Epithelial cell of alveolus of lung (primary cell): ENCODE measurements at places on chromosomes 6 and 20. TPM values are rescaled to one million over a fixed set of nuclear protein-coding genes. Genes with fewer than 3 reads are reported as not detected.

The MMP24 gene
- total RNA-seq: 1.8 TPM in 1 of 2 replicates, not detected in the other

The GPX5 gene
- not detected in 2 replicates for total RNA-seq

The MAFB gene
- 0.39 and 3.0 TPM in 2 replicates for total RNA-seq

The TNF gene
- not detected in 2 replicates for total RNA-seq

The CAGE1 gene
- under 0.01 TPM in 1 of 2 replicates, not detected in the other for total RNA-seq

The CYP21A2 gene
- not detected in 2 replicates for total RNA-seq

The RNF144B gene
- total RNA-seq: 1.9 TPM in 1 of 2 replicates, not detected in the other

The SLC17A3 gene
- total RNA-seq: not detected in 2 replicates

The SLC22A3 gene
- total RNA-seq: 4.0 and 26.3 TPM in 2 replicates

The PTK7 gene
- total RNA-seq: 144 and 240 TPM in 2 replicates

The NFATC2 gene
- 1.2 TPM in 1 of 2 replicates, not detected in the other for total RNA-seq

The ETV7 gene
- total RNA-seq: 0.48 and 1.3 TPM in 2 replicates

The RAB44 gene
- 0.13 and 0.40 TPM in 2 replicates for total RNA-seq

The AFG1L gene
- total RNA-seq: 0.88 and 3.2 TPM in 2 replicates

The TTBK1 gene
- not detected in 2 replicates for total RNA-seq

The MYLK2 gene
- 0.26 and 0.72 TPM in 2 replicates for total RNA-seq

The EYS gene
- not detected in 2 replicates for total RNA-seq

The PNISR gene
- total RNA-seq: 24.8 and 68.7 TPM in 2 replicates

The MUC22 gene
- not detected in 2 replicates for total RNA-seq

The PTGIS gene
- 3.6 and 6.3 TPM in 2 replicates for total RNA-seq

The PROKR2 gene
- total RNA-seq: not detected in 2 replicates

The PCK1 gene
- total RNA-seq: 0.48 TPM in 1 of 2 replicates, not detected in the other

The CCN5 gene
- 5.0 TPM in 1 of 2 replicates, not detected in the other for total RNA-seq

The GPR6 gene
- total RNA-seq: not detected in 2 replicates

The ZNF391 gene
- total RNA-seq: 0.91 and 3.3 TPM in 2 replicates

The KATNA1 gene
- 16.0 and 19.7 TPM in 2 replicates for total RNA-seq

The F13A1 gene
- 0.32 TPM in 1 of 2 replicates, not detected in the other for total RNA-seq

The KHDC1L gene
- not detected in 2 replicates for total RNA-seq

The TNFRSF6B gene
- 3.6 and 144 TPM in 2 replicates for total RNA-seq

The BANF2 gene
- not detected in 2 replicates for total RNA-seq

The BMP2 gene
- total RNA-seq: 11.2 and 22.0 TPM in 2 replicates

The SLC12A5 gene
- 0.08 TPM in 1 of 2 replicates, not detected in the other for total RNA-seq
